ENCODE measurements at places on chromosomes 6 and 20.

- no peak for DNase-seq
Measured at GRCh38 chr6:14706378-14706929, 539.4 kb upstream of the JARID2 start.

DNA sequence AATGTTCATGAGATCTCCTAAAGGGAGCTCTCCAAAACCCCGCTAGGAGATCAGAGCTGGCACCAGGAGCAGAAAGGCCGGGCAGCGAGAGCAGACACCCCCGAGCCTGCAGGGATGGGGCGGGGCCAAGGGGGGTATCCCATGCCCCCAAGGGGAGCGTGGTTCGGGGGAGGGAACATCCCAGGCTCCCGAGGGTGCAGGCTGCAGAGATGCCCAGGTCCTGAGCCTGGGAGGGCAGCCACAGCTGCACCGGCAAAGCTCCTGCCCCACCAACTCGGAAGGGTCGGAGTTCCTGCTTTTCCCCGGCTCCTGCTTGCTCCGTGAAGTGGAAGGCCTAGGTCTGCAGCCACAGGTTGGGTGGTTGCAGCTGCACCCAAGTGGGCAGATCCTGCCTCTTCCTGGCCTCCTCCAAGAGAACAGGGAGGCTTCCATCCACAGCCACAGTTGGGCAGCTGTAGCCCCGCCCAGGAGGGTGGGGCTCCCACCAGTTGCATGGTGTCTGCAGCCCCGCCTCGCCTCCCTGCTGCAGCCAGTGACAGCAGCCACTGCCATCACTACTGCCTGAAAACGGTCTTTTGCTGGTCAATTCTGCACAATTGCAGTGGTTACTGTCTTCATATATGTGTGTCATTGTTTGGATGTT is 13.4 kb upstream of the GMNN start:
- DNase-seq, result no peak

DNA sequence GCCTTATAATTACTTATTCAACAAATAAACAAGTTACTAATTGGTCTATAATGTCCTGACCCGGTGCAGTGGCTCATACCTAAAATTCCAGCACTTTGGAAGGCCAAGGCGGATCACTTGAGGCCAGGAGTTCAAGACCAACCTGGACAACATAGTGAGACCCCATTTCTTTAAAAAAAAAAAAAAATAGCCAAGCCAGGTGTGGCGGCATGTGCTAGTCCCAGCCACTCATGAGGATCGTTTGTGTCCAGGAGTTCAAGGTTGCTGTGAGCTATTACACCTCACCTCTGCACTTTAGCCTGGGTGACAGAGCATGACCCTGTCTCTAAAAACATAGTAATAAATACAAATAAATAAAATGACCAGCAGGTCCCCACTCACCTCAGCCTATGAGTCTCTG is 9.8 kb upstream of the UBE2V1 start:
- DNase-seq, result no peak

GRCh38 chr6:13045676-13046075 is 282.7 kb downstream of the TBC1D7 start:
- no peak for DNase-seq

DNA sequence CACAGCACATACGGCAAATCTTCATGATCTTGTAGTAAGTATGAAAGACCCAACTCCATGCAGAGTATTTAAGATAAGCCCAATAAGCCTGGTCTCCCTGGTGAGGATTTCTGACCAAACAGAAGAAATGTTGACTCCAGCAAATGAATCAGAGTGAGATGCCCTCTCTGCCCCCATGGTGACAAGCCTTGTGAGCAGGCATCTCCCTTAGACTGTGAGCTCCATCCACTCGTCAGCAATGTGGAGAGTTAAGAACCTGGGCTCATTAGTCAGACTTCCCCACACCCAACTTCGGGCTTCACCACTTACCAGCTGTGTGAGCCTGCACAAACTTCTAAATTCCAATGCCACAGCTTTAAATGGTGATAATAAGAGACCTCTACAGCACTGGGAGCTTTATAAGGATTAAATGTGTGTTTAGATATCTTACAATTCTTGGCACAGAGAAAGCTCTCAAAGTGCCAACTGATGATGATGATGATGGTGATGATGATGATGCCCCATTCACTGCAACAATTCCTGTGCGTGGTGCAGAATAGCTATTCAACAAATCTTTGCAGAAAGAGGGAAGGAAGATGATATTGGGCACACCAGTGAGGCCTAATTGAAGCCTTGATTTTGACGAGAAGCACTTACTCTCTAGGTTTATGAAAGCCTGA is 253.4 kb upstream of the TAB2 start:
- DNase-seq, result no peak

All from effector memory CD8-positive, alpha-beta T cell (primary cell).